CD4-positive, alpha-beta T cell (primary cell): ENCODE measurements at places on chromosomes 12 and 14.

GRCh38 chr12:120290609-120291305 is 946 bp downstream of the RNU4-2 start:
- peak; percentile 58 for DNase-seq

GRCh38 chr14:31660191-31660590 is 99.0 kb downstream of the NUBPL start:
- DNase-seq, result no peak

GRCh38 chr14:100557658-100558057 is 29.6 kb downstream of the BEGAIN start:
- DNase-seq, result peak; percentile 23

GRCh38 chr14:76136476-76137110 is 15.1 kb upstream of the GPATCH2L start:
- DNase-seq, result no peak

GRCh38 chr12:71945121-71945520 is 6.5 kb downstream of the TPH2 start:
- DNase-seq, result no peak

DNA sequence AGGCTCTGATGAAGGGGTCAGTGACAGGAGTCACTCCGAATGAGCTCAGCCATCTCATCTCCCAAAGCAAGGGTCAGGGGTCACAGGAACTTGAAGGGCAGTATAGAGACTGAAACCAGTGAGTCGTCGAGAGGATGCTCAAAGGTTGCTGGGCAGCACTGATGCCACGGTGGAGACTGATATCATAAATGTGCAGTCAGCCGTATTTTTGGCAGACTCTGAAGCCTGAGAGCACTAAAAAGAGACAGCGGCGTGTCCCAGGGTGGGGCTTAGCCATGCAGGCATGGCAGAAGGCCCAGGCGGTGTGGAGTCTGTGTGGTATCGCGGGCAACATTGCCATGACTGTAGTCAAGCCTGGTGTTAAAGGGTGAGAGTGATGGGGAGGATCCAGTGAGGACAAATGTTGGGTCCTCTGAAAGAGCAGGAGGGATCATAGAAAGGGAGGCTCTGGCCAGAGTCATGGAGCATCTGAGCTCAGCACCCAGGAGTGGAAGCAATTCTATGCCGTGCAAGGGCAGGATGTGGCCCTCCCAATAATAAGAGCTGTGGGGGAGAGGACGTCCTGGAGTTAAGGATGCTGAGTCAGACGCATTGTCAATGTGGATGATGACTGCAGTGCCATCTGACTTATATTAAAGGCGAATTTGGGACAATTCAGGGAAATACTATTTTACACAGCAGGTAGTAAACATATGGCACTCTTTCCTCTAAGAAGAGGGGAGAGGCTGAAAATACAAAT is 241.2 kb upstream of the FKBP4 start:
- no peak for DNase-seq

DNA sequence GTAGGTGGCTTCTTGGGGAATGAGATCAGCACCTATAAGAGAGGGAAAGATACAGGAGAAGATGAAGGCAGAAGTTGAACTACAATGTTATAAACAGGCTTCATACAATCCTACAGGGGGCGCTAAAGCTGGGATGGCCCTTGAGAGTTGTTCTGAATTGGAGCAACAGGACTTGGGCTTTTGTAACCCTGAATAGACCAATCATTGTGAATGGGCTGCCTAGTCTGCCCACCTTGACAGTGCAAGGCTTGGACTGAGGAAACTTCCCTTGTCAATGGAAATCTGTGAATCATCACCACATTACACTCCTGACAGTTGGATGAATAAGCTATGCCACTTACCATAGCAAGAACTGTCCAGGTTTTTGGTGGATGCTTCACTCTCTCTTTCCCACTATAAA is 306.1 kb downstream of the KCNC2 start:
- DNase-seq, result no peak

DNA sequence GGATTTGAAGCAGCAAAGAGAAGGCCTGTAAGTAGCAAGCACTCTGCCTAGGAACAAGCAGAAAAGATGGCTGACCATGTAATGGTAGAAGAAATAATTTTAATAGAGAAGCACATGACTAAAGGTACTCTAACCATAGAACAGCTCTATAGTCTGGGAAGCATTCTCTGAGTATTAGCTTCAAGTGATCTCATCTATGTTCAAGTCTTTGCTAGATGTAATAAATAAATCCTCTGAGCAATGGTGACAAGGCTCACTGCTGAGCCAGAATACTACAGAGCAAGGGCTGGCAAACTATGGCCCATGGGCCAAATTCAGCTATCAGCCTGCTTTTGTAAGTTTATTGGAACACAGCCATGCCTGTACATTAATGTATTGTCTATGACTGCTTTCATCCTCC is 84.8 kb downstream of the PEBP1 start:
- no peak for DNase-seq

DNA sequence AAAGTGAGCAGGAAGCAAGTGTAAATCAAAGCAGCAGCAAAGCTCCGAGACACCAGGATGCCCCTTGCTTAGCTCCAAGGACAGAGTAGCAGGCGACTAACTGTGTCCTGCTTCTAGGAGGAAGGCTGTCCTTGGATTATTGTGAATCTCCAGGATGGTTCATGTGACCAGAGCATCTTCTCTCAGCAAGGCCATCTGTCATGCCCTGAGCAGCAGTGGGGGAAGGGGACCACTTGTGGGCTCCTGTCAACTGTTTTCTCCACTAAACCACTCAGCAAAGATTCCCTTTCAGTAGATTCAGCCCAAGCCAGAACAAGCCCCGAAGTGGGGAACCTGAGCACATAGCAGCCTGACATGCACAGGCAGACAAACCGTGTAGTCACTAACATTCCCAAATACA is 19.4 kb downstream of the MAP3K9 start:
- DNase-seq, result no peak

- no peak for DNase-seq
These were observed 64.2 kb downstream of the PHETA1 start for GRCh38 chr12:111304642-111305071.

- no peak for DNase-seq
These were observed 3.7 kb downstream of the EFS start for GRCh38 chr14:23361320-23361719.

DNA sequence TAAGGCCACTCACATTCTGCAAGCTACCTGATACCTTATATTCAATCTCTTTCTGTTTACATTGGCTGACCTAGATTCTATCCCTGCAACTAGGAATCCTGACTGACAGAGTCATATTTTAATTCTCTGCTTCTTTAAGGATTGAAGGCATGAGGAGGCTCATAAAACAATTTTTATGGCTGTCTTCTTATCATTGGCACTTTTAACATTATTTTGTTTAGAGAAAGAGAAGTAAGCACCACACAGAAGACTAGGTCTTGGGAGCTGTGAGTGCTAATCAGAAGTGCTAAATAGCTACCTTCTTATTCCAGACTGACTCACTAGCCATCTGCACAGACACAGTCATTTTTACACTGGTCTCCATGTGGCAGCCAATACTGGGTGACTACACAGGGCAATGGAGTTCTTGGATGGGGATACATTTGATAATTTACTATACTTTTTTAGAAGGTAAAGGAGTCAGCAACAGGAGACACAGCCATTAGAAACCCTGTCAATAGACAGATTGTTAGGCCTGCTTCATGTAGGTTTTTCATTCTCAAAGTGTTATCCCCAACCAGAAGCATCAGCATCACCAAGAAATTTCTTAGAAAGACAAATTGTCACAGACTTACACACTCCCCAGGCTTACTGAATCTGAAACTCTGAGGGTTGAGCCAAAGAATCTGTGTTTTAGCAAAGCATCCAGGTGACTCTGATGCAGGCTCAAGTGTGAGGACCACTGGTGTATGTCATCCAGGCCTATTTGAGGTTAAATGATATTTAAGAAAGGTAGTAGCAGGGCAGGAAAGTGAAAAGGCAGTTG is 214.1 kb downstream of the DUSP6 start:
- no peak for DNase-seq

DNA sequence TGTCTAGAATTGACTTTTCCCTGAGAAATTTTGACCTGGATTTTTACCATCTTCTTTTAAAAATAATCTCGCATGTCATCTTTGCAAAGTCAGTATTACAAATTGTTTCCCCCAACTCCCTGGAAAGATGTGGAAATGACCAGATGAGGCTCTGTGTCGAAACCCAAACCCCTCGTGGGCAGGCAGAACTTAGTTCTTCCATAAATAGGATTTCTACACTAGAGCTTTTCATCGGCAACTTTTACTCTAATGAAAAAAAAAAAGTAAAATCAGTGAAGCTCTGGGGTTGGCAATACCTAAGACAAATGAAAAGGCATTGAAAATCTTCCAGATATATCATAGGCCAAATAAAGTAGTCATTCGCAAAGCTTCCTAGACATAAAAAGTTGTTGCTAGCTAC is 17.0 kb downstream of the SSPN start:
- no peak for DNase-seq

GRCh38 chr14:30779210-30779609 is 95.1 kb upstream of the COCH start:
- no peak for DNase-seq

DNA sequence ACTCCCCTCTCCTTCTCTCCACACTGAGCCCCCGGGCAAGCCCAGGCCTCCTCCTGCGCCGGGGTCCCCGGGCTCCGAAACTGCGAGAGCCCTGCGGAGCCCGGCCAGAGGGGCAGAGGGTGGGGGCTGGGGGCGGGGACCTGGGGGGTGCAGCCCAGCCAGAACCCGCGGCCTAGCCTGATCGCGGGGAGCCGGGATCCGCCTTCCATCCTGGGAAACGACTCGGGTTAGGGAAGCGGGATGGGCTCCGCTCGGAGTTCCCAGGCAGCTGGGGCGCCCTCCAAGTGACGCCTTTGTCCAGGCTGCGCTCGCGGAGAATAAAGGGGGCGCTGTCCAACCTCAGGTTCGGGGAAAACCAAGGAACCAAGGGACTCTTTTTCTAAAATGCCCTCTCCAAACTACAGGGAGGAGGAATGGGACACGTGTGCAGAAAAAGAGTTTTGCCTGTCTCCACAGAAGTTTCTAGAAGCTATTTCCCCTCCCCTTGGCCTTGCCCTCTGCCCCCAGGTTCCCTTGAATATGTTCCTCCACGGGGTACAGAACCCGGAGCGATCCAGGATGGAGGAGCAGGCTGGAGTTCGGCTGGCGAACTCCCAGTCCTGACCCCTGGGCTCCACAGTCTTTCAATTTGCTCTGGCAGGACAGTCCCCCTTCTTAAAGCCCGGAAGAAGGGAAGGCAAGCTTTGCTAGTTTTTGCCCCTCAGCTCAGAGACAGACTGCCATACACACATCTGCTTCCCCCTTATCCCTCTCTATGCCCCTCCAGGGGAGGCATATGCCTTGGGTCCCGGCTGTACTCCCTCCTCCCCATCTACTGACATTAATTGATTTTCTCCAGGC is 13.9 kb downstream of the NKX2-1 start:
- no peak for DNase-seq

- DNase-seq, result no peak
These were observed 5.1 kb upstream of the SIX1 start for GRCh38 chr14:60654334-60654821.

GRCh38 chr12:69708649-69709048 is 9.5 kb upstream of the BEST3 start:
- DNase-seq, result no peak

- peak; percentile 93 for DNase-seq
These were observed 25.4 kb downstream of the ZBTB42 start for GRCh38 chr14:104826189-104826860.

DNA sequence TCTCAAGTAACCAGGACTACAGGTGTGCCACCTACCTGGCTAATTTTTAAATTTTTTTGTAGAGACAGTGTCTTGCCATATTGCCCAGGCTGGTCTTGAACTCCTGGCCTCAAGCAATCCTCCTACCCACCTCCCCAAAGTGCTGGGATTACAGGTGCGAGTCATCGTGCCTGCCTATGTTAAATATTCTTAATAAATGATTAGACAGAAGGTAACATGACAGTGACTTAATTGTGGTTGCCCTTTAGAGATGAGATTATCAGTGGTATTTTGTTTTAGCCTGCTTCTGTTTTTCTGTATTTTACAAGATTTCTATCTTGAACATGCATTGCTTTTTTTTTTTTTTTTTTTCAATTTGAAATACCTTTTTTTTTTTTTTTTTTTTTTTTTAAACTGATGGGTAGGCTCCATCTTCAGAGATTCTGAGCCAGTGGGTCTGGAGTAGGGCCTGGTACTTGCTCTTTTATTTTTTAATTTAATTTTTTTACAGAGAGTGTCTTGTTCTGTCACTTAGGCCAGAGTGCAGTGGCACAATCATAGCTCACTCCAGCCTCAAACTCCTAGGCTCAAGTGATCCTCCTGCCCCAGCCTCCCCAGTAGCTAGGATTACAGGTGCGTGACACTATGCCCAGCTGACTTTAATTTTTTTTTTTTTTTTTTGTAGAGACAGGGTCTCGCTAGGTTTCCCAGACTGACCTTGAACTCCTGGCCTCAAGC is 88.4 kb downstream of the BORCS5 start:
- no peak for DNase-seq

- DNase-seq, result peak; percentile 60
These were observed 365 bp upstream of the CCDC88C start for GRCh38 chr14:91417983-91418386.

DNA sequence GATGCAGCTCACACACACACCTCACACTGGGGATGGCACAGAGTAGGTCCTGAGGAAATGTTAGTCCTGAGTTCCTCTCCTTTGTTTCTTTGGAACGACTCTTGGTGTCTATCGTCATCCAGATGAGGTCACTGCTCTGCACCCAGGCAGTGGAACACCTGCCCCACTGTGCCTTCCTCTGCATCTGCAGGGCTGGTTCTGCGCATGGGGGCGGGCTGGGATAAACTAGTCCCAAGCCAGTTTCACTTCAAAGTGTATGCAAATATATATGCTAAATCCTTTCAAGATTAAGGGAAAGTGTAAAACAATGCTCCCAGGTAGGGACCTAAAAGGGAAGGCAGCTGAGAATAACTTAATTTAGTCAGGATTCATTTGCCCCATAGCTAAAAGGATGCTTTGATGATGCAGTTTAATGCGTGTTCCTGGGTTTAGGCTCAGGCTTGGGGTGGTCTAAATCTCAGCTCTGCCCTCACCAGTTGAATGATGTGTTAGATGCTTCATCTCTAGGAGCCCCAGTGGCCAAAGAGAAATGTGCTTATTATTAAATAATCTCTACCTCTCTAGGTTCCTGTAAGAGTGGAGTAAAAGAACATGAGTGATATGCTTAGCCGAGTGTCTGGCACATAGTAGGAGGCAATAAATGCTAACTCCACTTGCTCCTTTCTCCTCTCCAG is 47.1 kb upstream of the OVCH1 start:
- DNase-seq, result no peak

DNA sequence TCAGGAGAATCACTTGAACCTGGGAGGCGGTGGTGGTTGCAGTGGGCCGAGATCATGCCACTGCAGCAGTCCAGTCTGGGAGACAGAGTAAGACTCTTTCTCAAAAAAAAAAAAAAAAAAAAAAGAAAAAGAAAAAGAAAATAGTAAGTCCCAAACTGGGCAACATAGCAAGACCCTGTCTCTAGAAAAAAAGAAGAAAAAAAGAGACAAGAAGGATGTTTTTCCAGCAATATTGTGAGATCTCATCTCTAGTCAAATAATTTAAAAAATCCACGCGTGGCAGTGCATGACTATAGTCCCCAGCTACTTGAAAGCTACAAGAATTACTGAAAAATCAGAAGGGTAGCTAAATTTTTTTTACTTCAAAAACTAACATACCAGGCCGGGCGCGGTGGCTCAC is 8.0 kb downstream of the USP44 start:
- DNase-seq, result no peak

GRCh38 chr14:30138567-30138966 is 210.9 kb upstream of the PRKD1 start:
- DNase-seq, result no peak
